CD4-positive, alpha-beta T cell (primary cell): ENCODE measurements at places on chromosomes 16 and 17.

DNA sequence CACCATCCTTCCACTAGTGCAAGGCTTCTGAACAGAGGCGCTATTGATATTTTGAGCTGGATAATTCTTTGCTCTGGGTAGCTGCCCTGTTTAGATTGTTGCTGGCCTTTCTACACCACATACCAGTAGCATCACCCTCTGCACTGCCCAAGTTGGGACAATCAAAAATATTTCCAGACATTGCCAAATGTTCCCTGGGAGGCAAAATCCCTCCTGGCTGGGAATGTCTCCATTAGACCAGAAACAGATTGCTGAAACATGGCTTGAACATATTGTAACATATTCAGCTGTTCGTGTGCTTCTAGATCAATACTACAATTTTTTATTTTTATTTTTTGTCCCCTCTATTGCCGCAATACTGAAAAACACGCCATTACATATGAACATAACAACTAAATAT, 174.6 kb downstream of the ABCA8 start:
- no peak for DNase-seq

DNA sequence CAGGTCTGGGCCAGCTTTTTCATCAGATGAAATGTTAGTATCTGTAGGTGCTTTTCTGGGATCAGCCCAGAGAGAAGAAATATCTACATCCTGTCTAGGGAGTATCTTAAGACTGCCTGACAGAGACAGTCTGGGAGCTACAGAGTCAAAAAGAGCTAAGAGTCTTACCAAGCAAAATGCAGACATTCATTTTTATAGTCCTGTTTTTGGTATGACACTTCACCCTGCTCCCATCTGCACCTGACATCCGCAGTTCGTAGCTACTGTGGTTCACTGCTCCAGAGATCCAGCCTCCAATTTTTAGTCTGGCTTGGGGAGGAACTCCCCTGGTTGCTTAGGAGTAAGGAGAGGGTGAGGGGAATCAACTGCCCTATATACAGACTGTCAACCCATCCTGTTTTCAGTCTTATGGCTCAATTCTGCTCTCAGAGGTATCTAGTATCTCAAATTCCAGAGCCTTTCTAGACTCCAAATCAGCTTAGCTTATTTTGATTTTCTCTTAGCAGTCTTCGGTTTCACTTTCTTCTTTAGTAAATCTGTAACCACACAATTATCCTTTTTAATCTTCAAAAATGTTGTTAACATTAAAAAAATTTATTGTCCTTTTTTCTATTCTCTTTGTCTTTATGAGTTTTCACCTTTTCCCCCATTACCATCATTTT, 97.8 kb downstream of the TMEM100 start:
- no peak for DNase-seq

GRCh38 chr16:87056083-87056482, 261.1 kb downstream of the C16orf95 start:
- DNase-seq = no peak

GRCh38 chr17:40542558-40543411, 22.5 kb downstream of the CCR7 start:
- DNase-seq = peak; percentile 39

DNA sequence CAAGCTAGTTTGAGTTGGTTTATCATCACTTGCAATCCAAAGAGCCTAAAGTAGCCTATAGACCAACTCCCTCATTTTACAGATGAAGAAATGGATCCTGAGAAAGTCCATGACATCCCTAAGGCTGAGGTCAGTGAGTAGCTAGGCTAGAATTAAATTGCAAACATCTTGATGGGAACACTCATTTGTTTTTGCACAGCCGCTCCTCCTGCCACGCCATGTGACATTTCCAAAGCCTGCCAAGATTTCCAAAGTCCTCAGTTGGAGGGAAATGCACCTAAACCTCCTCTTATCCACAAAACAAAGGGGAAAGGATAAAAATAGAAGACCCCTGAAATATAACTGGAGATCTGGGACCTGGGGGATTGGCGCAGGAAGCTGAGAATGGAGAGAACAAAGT, 15.0 kb downstream of the TMEM92 start:
- no peak for DNase-seq

DNA sequence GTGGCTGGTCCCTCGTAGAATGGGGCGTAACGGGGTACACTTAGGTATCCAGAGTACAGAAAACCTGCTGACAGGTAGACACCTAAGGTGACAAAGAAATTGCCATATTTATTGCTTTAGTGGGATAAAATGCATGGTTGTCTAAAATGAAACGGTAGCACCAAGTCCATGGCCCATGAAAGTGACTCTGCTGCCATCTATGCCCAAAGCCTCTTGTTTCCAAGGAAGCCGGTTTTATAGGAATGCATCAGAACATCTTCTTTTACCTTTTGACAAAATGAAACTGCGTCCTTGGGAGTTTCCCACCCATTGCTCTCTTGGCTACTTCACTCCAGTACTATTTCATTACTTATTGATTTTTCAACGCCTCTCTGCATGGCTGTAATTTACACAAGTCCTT, 151.3 kb upstream of the ZFHX3 start:
- no peak for DNase-seq

DNA sequence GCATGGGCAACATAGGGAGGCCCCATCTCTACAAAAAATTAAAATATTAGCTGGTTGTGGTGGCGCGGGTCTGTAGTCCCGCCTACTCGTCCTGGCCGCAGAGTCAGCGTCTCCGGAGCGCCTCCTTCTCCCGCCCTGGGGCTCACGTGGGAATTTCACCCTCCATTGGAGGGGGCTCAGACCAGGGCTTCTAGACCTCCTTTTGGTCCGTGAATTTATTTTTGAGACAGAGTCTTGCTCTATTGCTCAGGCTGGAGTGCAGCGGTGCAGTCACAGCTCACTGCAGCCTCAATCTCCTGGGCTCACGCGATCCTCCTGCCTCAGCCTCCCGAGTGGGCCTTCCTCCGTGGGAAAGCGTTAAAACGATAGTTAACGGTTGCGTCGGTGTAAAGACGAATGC, 394 bp upstream of the NME4 start:
- DNase-seq = peak; percentile 47

- DNase-seq = no peak
These were observed 78.2 kb upstream of the TMEM97 start for GRCh38 chr17:28240688-28241340.

DNA sequence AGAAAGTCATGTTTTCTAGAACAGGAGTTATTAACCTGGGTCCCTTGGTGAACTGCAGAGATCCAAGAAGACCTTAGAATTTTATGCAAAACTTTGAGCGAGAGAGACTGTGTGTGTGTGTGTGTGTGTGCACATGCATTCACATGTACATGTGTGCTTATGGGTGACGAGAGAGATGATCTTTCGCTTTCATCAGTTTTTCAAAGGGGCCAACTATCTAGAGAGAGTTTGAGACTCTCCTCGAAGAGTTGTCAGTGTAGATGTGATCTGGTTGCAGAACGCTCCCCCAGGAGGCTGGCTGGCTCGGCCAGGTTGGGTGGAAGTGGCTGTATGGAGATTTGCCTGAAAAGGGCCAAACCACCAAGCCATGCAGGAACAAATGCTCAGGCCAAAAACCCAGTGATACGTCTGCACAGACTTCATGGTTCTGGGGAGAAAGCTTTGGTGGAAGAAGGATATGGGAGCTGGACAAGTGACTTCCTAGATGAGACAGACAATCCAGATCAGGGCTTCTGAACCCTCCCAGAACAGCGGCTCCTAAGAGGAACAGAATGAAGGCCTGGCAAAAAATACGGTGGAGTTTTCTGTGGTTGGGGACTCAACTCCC, 6.1 kb downstream of the PIK3R5 start:
- no peak for DNase-seq

- peak; percentile 78 for DNase-seq
These were observed 48.5 kb downstream of the RAI1 start for GRCh38 chr17:17729620-17730249.

GRCh38 chr17:64226132-64226531, 36.9 kb downstream of the TEX2 start:
- no peak for DNase-seq

DNA sequence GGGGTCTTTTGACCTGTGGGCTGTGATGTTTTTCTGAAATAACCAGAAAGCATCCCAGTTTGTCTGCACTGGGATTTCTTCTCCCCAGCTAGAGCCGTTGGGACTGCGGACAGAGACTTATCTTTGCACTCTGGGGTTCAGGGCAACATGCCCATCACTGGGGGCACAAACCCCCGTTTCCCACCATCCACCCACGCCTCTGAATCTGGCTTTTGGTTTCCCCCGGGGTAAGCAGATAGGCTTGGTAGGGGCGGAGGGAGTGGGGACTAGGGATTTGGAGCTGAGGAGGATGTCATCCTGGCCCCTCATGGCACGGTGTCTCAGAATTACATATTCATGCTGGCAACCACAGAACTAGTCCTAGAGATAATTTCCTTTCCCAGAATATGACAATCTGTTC, 68.6 kb downstream of the CCDC182 start:
- DNase-seq = peak; percentile 1

DNA sequence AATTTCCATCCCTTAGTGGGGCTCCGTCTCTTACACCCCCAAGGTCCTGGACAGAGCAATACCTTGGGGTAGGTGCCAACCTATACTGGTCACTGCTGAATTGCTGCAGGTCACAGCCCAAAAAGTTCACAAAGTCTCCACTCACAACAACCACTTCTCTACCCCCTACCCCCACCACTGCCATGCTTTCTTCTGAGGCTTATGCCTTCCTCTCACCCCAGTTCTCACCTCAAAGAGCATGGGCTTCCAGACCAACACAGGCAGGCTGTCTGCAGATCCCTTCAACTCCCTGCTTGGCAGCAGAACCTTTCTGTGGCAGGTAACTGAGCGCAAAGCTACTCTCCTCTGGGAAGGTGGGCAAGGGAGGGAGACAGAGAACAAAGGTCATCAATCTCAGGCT, 35.5 kb downstream of the C16orf78 start:
- no peak for DNase-seq

DNA sequence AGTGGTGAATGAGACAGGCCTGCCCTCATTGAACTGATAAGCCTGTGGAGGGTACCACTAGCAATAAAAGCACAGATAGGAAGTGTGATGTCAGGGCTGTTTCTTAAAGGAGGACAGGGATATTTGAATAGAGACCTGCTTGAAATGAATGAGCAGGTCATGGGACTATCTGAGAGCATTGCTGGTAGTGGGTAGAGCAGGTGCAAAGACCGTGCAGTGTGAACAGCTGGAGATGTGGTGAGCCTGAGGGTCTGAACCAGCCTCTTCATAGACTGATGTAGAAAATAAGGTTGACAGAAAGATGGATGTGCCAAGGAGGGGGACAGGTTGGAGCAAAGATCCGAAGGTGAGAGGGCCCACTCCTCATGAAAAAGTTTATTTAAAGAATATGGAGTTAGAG, 2.4 kb downstream of the NUP93 start:
- DNase-seq = no peak

DNA sequence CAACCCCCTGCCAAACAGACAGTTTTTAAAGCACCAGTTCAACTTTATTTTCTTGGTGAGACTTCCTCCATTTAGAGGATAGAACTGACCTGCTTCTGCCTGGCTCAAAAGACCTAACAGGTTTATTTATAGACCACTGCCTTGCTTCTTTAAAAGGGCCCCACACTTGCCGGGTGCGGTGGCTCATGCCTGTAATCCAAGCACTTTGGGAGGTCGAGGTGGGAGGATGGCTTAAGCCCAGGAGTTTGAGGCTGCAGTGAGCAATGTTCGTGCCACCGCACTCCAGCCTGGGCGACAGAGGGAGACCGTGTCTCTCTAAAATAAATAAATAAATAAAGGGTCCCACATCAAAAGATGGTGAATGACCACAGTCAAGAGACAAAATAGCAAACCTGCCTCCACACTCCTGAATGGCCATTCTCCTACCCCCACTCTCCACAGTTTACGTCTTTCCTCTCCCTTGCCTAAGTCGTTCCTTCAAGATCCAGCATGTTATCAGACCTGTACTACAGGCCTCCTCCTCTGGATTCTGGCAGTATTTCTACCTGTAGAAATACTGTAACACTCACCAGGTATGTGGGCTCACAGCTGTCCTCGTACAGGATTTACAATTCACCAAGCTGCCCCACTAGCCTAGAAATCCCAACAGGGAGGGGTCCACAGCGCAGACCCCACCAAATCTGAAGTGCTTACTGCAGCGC, 95.6 kb downstream of the SMG6 start:
- DNase-seq = no peak

GRCh38 chr17:30091771-30092170, 24.8 kb upstream of the NSRP1 start:
- DNase-seq = no peak

GRCh38 chr17:65346166-65346565, 209.0 kb downstream of the RGS9 start:
- no peak for DNase-seq

DNA sequence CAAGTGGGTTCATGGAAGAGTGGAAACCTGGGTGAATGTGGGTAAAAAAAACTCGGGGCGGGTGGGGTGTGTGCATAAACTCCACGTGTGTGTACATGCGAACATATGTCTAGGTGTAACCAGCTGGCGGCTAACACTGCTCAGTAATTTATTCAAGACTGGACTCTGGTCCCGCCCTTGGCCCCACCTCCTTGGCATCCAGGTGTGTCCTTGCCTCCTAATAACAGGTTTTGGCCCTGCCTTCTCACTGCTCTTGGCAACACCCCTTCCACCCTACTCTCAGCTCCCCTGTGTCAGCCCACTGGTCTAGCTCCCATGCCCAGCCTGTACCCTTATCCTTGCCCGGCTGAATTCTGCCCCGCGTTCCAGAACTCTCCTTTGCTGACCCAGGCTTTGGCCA, 8.3 kb downstream of the FLII start:
- no peak for DNase-seq

DNA sequence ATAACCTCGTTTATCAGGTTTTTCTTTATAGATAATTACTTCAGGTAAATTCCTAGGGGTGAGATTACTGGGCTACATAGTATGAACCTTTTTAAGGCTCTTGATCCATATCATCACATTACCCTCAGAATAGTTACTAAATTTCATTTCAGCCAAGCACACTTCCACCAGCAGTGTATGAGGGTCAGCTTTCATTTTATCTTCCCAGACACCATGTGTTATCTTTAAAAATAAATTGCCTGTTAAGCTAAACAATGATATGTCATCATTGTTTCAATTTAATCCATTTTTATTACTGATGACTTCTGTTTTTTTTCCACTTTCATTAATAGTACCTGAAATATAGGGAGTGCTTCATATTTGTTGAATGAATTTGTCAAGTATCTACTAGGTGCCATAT, 33.4 kb downstream of the PRKCA start:
- no peak for DNase-seq

DNA sequence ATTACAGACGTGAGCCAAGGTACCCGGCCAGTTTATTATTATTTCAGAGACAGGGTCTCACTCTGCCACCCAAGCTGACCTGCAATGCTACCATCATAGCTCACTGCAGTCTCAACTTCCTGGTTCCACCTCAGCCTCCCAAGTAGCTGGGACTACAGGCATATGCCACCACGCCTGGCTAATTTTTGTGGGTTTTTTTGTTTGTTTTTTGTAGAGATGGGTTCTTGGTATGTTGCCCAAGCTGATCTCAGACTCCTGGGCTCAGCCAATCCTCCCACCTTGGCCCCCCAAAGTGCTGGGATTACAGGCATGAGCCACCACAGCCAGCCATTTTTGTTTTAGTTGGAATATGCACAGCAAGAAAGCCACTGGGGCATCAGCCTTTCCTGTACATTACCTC, 115.7 kb downstream of the MRM1 start:
- no peak for DNase-seq
